Stimulated activated CD4-positive, alpha-beta T cell treated with anti-CD3 and anti-CD28 coated beads, Interleukin-1b, Interleukin-23, amount 100 ng/mL, for 48 hours (primary cell): ENCODE measurements at places on chromosomes 7 and 10.

GRCh38 chr7:128102490-128103291, 71.5 kb upstream of the LRRC4 start:
- no peak for DNase-seq

- DNase-seq: peak; percentile 17
Measured at GRCh38 chr7:148695953-148696352, 2.8 kb upstream of the CUL1 start.

- peak; percentile 32 for DNase-seq
Measured at GRCh38 chr7:151925446-151926335, 30.6 kb upstream of the GALNTL5 start.

DNA sequence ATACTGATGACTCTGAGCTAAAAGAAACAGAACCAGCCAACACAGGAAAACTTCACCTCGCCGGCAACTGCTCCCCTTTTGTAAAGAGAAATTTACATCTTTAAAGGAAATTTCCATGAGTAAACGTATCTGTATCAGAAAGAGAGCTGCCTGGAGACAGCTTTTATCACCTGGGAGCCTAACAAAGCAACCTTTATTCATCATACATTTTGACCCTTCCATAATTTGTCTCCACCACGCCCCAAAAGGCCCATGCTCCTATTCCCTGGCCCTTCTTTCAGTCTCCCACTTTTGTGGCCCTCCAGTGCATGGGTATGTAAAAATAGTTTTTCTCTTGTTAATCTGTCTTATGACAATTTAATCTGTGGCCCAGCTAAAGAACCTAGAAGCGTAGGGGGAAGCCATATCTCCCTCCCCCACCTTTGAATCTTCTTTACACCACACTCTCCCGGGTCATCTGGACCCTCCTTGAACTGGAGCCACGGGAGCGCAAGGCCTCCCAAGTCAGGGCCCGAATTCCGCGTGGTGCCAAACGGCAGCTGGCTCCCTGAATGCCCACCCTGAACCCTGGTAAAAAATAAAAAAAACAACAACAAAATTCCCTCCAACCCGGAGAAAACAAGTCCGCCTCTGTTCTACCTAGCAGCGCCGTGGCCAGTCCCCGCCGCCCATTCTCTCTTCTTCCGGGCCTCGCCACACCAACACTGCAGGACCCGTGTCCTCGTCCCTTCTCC, 15.4 kb upstream of the FKBP9 start:
- DNase-seq: no peak

- no peak for DNase-seq
Measured at GRCh38 chr7:84177758-84178412, 16.7 kb downstream of the SEMA3A start.
